ENCODE measurements at places on chromosomes 1 and 21.

DNA sequence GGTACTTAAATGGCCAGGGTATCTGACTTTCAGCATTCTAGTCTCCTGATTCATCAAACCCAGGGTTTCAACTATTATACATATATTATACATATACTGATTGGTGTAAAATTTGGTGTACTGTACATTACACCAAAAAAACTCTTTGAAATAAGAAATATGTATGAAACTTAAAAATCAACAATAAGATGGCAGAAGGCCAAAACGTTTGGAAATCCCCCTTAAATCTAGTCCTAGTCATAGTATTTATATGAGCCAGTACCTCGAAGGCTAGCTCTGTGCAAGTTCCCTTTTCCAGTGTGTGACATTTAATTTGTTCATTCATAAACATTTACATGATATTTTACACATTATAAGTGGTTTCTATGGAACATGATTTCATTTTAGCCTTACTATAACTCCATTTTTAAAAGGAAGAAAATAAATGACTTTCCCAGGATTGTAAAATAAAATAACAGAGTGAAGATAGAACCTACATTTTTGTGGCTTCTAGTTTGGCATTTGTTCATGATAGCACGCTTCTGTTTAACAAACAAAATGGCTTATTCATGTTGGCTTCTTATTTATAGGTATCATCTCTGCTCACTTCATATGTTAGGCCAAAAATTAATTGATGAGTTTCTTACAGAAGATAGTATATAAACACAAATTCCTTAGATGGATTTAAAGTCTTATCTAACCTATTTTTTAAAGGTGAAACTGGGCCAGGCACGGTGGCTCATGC is 18.8 kb upstream of the ZNF281 start:
- no peak for DNase-seq

DNA sequence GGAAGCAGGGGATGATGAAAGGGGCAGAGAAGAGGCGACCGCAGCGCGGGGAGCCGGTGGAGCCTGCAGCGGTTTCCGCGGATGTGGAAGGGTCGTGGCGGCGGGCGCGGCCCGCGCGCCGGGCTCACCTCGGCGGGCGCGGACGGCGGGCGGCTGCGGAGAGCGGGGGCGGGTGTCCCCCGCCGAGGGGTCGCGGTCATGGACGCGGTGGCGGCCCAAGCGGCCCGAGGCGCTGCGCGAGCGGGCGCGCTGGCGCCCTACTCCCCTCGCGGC is 572 bp downstream of the LPGAT1 start:
- no peak for DNase-seq

DNA sequence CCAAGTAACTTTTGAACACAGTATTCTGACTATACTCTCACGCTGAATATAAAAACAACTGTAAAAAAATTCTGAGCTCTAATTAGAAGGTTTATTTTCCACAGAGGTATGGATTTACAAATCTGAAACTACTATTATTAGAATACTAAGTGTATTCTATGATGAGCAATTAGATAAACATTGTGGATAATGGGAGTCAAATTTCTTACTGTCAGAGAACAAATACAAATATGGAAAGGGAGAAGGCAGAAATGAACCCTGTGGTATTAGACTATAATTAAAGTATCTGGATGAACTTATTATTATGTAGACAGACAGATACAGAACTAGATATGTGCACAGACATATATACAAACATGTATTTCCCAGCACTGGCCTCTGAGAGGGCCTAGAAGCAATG is 22.6 kb downstream of the ALDH9A1 start:
- no peak for DNase-seq

DNA sequence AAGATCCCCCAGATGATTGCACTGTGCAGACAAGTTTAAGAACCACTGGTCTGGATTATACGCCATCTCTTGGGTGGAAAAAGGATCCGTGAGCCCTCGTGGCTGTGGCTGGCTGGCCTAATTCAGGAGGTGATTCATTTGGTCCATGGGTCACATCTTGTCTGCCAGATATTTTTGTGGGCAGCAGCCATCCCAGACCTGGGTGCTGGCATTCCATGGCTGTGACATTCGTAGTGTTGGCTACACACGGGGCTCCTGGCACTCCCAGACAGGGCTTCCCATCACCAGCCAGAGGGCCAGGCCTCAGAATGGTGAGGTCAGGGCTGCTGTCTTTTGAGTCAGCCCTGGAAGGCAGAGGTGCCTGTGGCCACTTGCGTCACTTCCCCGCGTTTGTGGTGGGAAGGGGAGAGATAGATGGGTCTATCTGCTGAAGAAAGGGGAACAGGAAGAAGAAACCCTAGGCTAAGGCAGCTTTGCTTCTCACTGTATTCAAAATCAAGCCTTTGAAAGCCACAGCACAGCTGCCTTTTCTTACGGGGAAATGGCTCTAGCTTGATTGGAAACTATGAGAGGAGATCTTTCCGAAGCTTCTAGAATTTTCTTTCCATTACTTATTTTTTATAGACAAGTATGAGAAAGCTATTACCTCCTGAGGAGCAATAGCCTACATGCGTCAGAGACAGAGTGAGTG is 32.4 kb downstream of the EIF2D start:
- DNase-seq, result no peak

GRCh38 chr21:26406526-26406925 is 166.6 kb downstream of the CYYR1 start:
- no peak for DNase-seq

DNA sequence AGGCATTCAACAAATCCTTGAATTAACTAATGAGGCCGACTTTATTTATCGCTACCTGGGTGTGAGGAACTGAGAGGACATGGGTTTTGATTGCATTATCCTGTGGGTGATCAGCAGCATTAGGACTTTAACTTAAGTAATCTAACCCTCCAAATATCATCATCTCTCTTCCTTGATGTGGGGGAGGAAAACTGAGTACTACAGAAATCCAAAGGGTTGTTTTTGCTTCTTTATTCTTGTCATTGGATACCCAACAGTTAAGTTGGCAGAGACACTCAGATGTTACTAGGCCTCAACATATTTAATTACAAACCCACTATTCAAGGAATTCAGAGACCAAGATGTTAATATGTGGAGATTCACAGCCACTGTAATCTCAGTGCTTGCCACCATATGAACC is 97.4 kb upstream of the ST6GALNAC5 start:
- DNase-seq, result no peak

DNA sequence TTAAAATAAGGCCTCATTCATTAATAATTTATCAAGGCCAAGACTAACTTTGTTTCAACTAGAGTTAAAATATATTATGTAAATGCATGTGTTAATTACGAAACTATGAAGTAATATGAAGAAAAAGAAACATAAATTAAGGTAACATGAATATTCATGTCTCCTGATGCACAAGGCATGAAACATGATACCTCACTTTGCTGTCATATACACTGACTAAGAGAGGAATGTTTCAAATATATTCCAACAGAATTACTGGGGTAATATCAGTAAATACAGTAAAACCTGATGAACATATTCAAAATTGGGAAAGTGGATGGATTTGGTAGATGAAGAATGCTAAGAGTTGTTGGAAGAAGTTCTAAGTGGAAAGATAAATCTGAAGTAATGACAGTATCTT is 274.6 kb downstream of the LRRC7 start:
- DNase-seq, result no peak

DNA sequence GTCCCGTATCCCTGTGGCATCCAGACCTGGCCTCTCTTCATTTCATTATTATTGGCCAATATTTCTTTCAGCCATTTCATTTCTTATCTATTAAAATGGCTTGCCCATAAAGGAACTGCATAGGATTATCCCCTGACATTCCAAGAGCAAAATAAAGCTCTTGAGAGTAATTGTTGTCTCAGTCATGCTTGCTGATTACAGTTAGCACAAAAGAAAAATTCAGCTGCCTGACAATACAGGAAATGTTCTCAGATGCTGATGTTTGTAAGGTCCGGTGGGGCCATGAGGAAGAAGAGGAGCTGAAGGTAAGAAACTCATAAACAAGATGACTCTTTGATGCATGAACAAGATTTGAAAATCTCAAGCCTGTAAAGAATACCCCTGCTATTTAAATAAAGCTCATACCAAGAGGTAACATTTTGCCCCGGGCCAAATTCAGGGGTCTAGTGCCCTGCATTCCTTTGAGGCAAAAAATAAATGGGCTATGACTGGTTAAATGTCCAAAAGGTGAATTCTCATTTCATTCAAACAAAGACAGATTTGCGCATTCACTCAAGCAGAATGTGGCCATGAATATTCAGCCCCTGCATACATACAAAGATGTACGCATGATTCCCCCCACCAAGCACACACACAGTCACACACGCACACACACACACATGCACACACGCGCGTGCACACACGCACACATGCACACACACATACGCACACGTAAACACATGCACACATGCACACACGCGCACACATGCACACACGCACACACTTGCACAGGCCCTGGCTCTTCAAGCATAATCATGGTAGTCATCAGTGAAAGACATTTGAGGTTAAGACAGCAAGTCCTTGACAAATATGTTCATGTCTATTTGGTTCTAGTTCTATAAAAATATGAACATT is 44.8 kb downstream of the KCNJ15 start:
- DNase-seq, result no peak

- no peak for DNase-seq
Observed at GRCh38 chr1:36884801-36885200, 149.5 kb downstream of the GRIK3 start.

GRCh38 chr1:229155472-229155871 is 115.4 kb upstream of the RAB4A start:
- no peak for DNase-seq

DNA sequence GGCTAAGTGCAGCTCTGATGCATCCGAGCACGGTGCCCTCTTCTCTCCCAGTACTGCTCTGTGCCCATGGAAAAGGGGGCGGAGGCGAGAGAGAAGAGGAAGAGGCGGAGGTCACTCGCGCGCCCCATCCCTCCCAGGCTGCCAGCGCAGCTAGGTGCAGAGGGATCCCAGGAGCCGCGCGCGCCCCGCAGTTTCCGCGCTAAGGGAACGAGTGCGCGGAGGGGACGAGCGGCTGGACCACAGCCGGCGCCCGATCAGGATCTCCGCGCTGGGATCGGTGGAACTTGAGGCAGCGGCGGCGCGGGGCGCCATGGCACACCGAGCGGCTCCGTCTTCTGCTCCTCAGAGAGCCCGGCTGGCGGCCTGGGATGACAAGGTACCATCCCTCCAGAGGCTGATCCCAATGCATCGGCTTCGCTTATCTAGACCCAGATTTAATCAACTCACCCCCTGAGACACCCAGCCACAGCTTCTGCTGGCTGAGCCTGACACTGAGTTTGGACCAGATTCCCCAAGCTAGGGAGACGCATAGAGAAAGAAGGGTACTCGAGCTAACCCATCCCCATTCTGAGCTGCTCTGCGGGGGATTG is at the start of gene PTGFR:
PTGFR (plus strand) TSS at position 114 of the 590 bp plus-strand sequence. CDS start 1,770 bp downstream, outside the sequence.
- DNase-seq, result no peak

DNA sequence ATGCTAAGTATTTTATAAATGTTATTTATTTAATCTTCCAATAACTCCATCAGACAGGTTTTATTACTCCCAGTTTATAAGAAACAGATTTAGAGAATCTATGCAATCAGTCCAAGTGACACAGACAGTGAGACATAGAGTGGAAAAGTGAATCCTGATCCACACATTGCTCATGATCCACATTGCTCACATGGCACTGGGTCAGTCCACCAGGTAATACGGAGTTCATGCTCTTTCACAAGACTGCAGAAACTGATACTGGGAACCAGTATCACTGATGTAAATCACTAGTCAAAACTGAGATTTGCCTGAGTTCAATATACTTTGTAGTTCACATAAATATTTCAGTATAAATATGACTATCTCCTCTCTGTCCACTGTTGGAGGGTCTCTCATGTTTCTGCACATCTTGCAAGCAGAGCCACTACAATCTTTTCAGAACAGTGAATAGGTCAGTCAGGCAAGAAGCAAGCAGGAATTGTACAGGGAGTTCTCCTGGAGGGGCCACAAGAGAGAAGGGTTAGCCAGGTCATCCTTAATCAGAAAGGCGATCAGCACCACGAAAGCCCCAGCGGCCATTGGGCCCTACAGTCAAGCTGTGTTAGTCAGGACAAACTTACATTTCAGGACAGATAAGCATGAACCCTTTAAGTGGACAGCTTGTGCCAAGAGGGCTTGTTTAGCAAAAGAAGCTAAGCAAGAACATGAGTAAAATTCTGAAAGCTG is 275.4 kb upstream of the NR5A2 start:
- DNase-seq, result no peak

DNA sequence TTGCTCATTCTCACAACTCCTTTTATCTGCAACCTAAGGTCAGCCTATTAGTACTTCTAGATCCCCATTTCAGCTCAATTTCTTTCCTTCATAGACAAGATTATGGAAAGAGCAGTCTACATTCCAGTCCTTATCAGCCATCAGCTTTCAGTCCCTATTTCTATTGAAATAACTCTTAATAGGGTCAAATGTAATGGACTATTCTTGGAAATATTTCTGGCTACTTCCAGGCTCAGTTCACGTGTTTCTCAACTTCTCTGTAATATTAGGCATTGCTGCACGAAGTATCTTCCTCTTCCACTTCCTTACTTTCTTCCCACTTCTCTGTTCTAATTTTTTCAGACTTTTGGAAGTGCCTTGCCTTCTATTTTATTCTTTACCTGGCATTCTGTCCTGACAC is 232.9 kb upstream of the USP25 start:
- DNase-seq, result no peak

- no peak for DNase-seq
Observed at GRCh38 chr1:21833392-21833976, 21.4 kb downstream of the LDLRAD2 start.

DNA sequence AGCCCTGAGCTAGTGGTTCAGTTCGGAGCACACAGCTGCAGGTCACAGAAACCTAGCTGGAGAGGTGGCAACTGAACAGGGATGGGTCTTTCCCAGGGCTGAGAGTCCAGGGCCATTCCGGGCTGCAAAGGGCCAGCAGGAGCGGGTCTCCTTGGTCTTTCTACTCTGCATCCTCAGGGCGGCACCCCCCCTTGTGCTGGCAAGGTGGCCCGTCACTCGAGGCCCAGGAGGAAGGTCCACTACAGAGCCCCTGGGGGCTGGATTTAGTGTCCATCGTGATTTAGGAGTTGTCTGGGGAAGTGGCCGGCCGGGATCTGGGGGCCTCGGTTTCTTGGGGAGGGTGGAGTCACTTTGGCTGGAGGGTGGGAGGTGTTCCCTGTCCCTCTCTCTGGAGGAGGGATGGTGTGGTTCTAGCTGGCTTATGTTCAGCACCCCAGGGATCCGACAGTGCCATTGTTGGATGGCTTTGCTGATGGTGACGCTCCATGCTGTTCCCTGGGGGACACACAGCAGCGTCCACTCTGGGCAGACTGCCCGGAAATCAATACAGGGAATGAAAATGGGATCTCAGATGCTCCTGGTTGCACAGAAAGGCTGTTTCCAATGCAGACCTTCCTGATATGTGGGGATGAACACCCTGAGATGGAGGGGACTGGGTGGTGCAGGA is 64.4 kb downstream of the UMODL1 start:
- no peak for DNase-seq

DNA sequence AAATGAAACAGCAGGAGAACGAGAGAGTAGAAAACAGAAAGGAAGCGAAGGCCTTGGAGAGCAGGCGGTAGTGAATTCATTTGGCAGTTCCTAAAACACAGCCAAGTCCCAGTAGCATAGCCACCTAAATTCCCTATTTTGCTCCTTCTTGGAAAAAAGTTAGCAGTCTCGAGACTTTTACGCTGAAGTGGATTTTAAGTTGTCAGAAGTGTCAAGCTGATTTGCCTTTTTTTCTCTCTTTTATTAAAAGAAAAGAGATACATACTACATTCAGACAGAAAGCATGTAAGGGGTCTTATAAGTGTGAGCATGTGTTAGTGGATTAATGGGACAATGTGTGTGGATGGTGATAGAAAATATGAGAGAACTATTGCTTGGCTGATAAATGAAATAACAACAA is 19.2 kb downstream of the NFIA start:
- no peak for DNase-seq

- no peak for DNase-seq
Observed at GRCh38 chr1:19074902-19075721, 118.6 kb upstream of the IFFO2 start.

Data from NCI-H1930 (cell line).